Activated T-helper 17 cell treated with anti-CD3 and anti-CD28 coated beads, Interleukin-2, amount 50 U/mL, for 72 hours (primary cell): ENCODE measurements at places on chromosomes 6 and 20.

- ATAC-seq = no peak
These were observed 13.9 kb downstream of the PI16 start for GRCh38 chr6:36968266-36968977.

DNA sequence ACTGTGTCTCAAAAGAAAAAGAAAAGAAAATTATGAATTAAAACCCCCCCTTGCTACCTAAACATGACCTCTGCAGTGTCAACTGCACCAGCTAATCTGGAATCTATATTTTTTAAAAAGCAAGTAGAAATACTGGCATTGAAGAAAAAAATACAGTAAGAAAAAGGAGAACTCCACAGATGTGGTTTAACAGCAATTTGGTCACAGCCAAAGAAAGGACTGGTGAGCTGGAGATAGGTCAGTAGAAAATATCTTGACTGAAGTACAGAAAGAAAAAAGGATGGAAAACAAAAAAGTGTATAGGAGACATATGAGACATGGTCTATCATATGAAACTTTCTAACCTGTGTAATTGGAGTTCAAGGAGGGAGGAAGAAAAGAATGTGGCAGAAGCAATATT lies 44.1 kb upstream of the ERVFRD-1 start:
- no peak for ATAC-seq

- ATAC-seq = peak; percentile 97
These were observed 25.8 kb upstream of the CCN6 start for GRCh38 chr6:112027942-112028674.

DNA sequence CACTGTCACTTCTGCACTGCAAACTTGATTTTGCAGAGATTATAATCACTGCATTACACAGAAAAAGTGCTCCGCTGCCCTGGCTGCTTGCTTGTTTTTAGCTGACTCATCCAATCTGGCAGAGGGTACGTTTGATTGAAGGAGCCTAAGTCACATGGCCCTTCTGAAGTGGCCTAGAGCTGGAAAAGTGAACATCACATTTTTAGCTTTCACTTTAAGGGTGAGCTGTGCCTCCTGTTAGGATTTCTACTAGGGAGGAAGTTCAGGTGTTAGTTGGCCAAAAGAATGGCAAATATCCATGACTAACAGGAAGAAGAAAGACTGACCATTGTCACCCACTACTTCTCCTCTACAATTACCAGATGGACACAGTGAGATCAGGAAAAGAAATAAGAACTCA lies 889.1 kb upstream of the MAP3K7 start:
- ATAC-seq = no peak

GRCh38 chr20:24771542-24772061 lies 177.5 kb upstream of the CST7 start:
- no peak for ATAC-seq
